ENCODE measurements at places on chromosomes 1 and 21.

- no peak for DNase-seq
These were observed 114.2 kb upstream of the IPO9 start for GRCh38 chr1:201714542-201715329.

DNA sequence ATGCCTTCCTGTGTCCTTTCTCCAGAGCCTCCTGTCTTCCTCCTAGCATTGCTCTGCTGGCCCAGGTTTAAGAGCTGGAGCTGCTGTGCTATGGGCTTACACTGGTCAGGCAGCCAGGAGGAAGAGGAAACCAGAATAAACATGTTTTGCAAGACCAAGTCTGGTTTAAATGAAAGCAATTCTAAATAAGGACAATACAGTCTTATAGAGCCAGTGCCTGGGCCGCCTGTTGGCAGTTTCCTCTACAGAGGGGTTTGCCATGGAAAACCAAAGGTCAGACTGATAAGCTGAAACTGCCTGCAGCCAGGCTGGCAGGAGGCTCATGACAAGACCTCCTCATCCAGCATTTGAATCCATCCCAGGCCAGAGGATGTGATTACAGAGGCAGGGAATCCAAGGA, 92.9 kb upstream of the FGGY start:
- no peak for DNase-seq

DNA sequence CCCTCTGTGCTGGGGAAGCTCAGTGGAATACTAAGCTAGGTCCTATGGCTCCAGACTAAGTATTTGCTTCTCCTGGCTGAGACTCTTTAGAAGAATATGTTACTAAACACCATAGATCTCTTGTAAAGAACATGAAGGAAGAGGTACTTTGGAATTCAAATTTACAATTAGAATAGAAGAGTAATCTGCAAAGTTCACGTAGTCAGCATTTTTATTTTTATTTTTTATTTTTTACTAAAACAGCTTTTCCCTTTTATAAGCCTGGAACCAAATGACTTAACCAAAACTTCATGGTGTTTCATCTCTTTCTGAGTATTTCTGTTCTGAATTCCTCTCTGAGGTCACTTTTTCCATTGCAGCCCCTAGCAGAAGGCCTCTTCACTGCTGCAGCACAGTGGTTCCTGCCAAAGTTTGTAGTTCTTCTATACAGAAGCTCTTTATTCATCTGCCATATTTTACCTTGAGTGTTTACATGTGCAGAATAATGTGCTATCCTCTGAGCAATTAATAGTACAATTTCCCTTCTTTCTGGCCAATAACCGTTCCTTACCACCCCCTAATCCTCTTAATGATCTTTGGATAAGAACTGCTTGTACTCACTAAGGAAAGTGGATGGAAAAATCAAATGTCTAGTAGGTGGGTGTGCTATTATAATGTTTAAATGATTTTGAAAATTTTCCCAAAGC, 27.2 kb downstream of the TSEN15 start:
- no peak for DNase-seq

GRCh38 chr21:34781526-34781925, 112.7 kb downstream of the CLIC6 start:
- no peak for DNase-seq

DNA sequence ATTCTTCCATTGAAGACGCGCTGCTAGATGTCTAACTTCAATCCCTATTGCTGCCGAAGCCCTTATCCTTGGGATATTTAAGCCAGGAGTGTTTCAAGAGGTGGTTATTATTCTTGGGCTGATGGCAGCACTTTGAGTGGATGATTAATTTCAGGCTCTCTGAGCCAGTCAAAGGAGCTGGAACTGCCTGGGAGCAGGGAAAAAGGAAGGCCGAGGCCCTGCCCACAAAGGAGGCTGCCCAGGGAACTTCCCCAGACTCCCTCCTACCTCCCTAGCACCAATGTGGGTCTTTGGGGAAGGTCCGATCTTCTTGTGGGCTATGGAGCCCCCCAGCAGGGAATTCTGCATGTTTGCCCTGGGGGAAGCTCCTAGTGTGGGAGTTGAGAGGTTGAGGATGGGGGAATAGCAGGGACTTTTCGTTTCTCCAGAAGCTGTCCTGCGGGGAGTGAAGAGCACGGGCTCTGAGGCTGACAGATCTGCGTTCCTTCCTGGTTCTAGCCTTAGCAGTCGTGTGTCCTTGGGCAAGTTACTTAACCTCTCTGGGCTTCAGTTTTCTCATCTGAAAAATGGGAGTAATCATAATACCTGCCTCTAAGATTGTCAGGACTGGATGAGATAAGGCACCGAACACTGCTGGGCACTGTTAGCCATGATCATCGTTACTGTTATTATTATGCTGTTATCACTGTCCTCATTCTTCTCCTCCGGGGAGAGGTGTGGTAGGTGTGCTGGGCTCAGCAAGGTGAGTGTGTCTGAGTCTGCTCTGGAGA, 6.3 kb downstream of the KCNQ4 start:
- no peak for DNase-seq

DNA sequence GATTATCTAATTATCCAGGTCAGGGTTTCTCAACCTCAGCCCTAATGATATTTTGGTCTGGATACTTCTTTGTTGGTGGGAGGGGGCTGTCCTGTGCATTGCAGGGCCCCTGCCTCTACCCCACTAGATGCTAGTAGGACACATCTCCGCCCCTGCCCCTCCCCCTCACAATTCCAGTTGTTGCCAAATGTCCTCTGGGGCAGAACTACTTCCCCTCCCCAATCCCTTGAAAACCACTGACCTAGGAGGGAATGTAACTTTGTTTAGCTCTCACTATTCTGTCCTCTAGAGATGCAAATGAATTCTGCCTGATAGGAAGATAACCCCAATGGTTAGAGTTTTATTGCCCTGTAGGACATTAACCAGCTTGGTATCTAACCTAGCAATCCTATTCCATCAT, 8.1 kb downstream of the CACNA1S start:
- no peak for DNase-seq

GRCh38 chr1:31051611-31052010, 13.9 kb downstream of the PUM1 start:
- no peak for DNase-seq
